ENCODE measurements at places on chromosomes 5 and 9. TPM values are rescaled to one million over a fixed set of nuclear protein-coding genes. Genes with fewer than 3 reads are reported as not detected.

The CACNA1B gene
- total RNA-seq, result 0.07 TPM

The MAPK9 gene
- total RNA-seq, result 23.2 TPM

The GLRA1 gene
- not detected for total RNA-seq

The CAAP1 gene
- total RNA-seq, result 17.4 TPM

The NKD2 gene
- total RNA-seq, result 3.5 TPM

The PCDHGA5 gene
- 2.3 TPM for total RNA-seq

The TRIM14 gene
- 2.6 TPM for total RNA-seq

The CDX1 gene
- total RNA-seq, result 0.91 TPM

The BTNL3 gene
- total RNA-seq, result not detected

The HBEGF gene
- 10.7 TPM for total RNA-seq

The GLIPR2 gene
- total RNA-seq, result 18.8 TPM

The SPINK6 gene
- not detected for total RNA-seq

The CAPSL gene
- total RNA-seq, result not detected

The PCDHGA6 gene
- total RNA-seq, result 6.7 TPM

The SPATA6L gene
- 0.39 TPM for total RNA-seq

The C5orf24 gene
- 49.2 TPM for total RNA-seq

The KIAA0825 gene
- 3.8 TPM for total RNA-seq

The SH3RF2 gene
- 13.1 TPM for total RNA-seq

The MCIDAS gene
- total RNA-seq, result not detected

The PCDHB7 gene
- 1.1 TPM for total RNA-seq

The MSMP gene
- total RNA-seq, result 0.43 TPM

The WDR31 gene
- 5.0 TPM for total RNA-seq

The PNPLA7 gene
- total RNA-seq, result 2.0 TPM

The FYB1 gene
- total RNA-seq, result 0.03 TPM

The GABBR2 gene
- total RNA-seq, result 0.46 TPM

The UGT3A2 gene
- total RNA-seq, result not detected

The PCDHGA4 gene
- 16.9 TPM for total RNA-seq
